ENCODE measurements at places on chromosomes 11 and 22. TPM values are rescaled to one million over a fixed set of nuclear protein-coding genes. Genes with fewer than 3 reads are reported as not detected.

GRCh38 chr22:49344161-49344560, 483.5 kb downstream of the BRD1 start:
- no peak for DNase-seq

The GAB2 gene
- polyA plus RNA-seq = 15.3 TPM

DNA sequence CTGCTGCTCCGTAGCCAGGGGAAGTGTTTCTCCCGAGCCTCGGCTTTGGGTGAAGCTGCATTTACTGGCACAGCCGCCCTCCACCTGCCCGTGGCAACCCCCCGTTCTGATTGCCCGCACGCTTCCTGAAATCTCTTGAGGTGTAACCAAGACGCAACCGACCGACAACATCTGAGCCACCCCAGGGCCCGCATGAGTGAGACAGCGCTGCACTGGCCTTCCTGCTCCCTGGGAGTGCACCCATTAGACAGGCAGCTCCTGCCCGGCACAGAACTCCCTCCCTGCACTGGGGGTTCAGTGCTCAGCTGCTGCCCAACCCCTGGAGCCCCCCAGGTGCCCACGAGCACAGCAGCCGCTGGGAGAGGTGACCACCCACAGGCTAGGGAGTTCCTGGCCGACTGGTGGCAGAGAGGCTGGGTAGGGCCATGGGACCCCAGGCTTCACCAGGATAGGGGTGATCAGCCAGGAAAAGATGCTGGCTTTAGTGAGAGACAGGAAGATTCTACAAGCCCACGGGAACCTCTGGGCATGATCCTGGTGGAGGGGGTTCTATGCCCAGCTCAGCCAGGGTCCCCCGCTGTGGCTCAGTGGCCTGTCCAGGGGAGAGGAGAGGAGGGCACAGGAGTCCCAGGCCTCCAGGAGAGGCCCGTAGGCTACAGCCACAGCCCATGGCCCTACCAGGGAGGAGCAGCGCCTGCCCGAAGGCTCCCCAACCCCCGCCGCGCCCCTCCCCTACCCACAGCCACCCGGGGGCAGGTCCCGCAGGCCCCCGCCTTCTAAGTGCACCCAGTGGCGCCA, 14.6 kb downstream of the PLXNB2 start:
- no peak for DNase-seq

DNA sequence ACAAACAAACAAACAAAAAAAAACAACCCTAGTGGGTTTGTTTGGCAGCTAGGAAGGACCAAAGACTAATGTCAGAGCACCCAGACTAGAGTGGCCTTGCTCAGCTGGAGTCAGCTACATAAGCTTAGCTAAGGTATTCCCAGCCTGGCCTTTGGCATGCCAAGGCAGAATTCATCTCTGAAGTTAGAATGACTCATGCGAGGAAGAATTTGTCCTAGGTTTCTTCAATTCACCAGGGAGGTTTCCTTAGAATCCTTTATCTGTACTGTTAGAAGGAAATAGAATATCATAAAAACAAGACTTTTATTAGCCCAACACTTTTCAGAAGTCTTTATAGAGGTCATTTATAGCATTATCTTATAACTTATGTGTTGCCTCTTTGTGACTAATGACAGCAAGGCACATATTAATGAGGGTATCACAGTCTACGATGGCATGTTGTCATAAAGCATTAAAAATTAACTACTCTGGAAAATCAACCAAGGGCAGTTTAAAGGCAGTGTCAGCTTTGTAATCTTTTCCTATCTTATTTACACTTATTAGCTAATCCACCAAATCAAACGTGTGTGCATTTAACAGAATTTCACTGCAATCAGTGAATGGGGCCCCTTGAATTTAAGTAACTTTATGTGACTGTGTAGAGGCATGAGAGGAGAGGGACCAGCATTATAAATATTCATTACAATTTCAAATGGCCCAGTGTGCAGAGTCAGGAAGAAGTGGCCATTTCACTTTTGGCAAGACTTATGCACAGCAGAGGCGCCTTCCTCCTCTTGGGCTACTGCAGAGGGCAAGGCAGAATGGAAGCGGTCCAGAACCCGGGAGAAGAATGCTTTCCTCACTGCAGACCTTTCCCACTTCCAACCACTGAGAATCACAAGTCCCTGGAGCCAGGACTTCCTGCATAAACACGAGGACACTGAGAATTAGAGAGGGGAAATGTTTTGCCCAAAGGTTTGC, 36.3 kb downstream of the SLC5A1 start:
- no peak for DNase-seq

GRCh38 chr22:37162221-37163095, 12.7 kb upstream of the IL2RB start:
- DNase-seq = no peak

- DNase-seq = no peak
Measured at GRCh38 chr11:62088331-62088933, 35.4 kb upstream of the INCENP start.

The ARHGAP20 gene
- polyA plus RNA-seq = 8.0 TPM

GRCh38 chr11:65290448-65291165, 24.1 kb upstream of the CDC42EP2 start:
- DNase-seq = peak; percentile 95

All from muscle of back (tissue), 13 donors.